ENCODE measurements at places on chromosomes 4 and X.

DNA sequence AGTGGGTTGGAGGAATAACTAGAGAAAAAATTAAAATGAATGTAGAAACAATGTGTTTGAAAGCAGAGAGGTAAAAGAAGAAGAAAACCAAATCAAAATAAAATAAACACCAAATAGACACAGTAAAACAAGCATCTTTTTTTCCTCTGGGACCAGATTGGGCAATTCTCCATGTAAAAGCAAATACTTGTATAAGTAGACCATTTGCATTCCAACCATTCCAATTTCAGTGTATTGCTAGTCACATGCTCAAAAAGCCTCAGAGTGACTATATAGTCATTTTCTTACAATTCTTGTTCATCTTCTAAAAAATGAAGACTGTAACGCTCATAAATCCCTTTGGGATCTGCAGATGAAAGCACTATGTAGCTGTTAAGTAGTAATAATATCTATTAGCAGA, 969.5 kb downstream of the PCDH18 start:
- DNase-seq = no peak

- no peak for DNase-seq
Observed at GRCh38 chrX:69137371-69138117, 27.7 kb downstream of the PJA1 start.

- no peak for DNase-seq
Observed at GRCh38 chr4:146190456-146190855, 14.9 kb downstream of the LSM6 start.

DNA sequence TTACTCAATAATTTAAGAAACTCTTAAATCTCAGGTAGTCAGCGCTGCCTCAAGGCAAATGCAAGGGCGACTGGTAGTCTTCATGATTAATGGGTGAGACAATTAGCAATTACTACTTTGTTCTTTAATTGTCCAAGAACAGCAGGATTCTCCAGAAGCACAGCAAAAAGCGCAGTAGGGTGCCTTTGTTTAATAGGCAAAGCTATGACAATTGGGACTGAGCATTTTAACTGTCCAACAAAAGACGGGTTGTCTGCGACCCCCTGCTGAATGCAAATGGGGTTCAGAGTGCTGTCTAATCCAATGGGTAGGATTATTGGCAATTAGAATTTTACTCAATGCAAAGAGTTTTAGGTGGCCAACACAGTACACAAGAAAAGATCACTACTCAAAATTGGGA, 286.1 kb downstream of the CHIC1 start:
- no peak for DNase-seq

DNA sequence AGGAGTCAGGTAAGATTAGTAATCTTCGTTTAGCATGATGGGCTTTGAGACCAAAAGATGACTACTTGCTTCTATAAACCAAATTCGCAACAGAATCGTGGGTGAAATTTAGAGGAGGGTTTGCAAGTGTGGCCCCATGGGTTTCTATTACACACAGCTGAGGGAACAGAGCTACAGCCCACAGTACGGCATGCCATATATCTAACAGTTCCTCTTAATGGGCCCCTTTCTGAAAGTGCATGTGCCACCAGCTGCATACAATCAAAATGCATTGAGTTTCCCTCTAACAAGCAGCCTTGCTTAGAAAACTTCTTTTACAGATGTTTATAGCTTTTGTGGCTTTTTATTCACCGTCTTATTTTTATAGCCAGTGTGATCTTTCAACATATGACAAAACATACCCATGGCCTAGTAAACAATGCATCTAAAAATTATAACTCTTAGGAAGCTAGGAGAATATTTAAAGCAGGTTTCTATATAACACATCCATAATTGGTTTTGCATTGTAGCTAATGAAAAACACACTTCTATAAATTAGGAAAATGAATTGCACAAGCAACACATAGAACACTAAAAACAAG, 202.1 kb downstream of the PRDM5 start:
- DNase-seq = no peak

GRCh38 chr4:68732653-68733466, 62.4 kb upstream of the UGT2B15 start:
- no peak for DNase-seq

DNA sequence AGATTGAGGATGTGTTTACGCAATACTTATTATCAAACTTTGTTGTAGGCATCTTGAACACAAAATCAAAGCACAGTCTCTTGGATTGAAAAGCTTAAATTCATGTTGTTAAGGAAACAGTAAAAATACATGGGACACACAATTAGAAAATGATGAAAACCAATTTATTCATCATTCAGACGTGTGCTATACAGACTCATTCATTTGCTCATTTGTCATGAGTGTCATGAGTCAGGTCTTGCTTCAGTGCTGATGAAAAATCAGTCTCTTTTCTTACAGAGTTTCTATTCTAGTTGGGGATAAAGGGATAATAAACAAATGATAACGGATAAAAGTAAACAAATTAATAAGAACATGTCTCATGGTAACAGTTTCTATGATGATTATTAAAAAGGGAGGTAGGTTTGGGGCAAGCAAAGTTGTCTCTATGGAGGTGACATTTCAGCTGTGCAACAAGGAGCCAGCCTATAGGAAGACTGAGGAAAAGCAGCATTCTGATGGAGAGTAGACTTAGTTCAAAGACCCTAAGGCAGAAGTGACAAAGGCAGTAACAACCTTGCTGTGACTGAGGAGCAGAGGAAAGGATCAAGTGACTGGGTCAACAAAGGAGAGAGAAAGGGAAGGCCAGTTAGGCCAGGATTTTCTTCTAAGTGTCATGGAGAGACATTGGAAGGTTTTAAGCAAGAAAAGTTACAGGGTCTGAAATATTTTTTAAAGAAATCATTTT, 224.0 kb upstream of the HHIP start:
- no peak for DNase-seq

- DNase-seq = no peak
Observed at GRCh38 chr4:113232194-113232593, 182.7 kb downstream of the ANK2 start.

DNA sequence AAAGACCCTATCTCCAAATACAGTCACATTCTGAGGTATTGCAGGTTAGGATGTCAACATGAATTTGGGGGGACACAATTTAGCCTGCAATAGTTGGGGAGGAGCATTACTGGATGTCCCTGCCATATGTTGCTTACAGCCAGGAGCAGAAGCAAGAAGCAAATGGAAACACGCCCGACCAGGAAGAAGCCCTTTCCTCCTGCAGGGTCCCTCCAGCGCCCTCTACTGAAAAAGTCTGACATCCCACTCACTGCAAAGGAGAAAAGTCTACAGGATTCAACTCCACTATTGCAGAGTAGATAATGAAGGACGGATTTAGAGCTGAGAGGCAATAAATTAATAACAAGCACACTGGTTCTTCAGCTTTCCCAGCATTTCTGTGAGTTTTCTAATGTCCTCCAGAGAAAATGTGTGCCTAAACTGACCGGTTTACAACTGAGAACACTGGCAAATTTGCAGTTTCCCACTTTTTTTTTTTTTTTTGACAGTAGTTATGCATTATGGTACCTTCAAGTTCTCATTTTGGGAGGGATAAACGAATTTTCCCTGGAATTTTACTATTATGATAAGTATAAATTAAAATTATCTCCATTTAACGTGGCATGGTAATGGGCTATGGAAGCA, 31.7 kb downstream of the COQ2 start:
- peak; percentile 29 for DNase-seq

All from GM12892 (cell line).